ENCODE measurements at places on chromosomes 12 and 14.

- no peak for DNase-seq
Measured at GRCh38 chr14:68611599-68611998, 181.3 kb downstream of the ZFP36L1 start.

- no peak for DNase-seq
Measured at GRCh38 chr14:51561141-51561540, 90.6 kb upstream of the FRMD6 start.

DNA sequence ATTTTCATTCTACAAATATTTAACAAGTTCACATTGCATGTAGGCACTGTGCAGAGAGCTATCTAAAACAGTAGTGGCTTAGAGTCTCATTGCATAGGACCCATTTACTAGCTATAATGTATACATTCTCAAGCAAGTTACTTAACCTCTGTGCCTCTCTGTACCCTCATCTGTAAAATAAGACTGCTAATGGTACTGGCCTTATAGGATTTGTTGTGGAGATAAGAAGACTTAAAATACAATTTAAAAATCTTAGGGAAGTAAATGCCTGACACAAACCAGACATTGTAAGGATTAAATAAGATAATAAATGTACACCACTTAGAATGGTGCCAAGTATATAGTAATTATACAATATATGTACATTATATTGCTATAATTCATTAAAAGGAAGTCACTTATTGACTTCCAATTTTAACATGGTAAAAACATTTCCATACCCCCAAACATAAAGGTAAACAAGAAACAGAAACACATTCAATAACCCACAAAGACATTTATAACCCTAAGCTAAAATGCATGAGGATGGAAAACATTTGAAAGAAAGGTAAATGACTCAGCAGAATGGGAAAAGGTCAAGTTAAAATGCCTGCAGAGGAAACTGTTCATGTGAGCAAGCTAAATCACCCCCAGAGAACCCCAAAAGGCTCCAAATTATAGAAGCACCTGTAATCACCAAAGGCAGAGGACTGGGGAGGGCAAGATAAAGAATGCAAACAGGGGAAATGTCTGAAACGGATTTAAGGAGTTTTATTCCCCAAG lies 30.8 kb downstream of the RPS6KA5 start:
- no peak for DNase-seq

- DNase-seq: no peak
Measured at GRCh38 chr12:59833408-59833807, 237.6 kb downstream of the SLC16A7 start.

GRCh38 chr14:69427596-69427995 lies 29.1 kb downstream of the SLC39A9 start:
- no peak for DNase-seq
